ENCODE measurements at places on chromosomes 7 and 10. TPM values are rescaled to one million over a fixed set of nuclear protein-coding genes. Genes with fewer than 3 reads are reported as not detected.
A peak's percentile ranks its signal among the peaks of the same experiment; 100 is the strongest.

GRCh38 chr10:108427146-108427545, 1262.6 kb upstream of the SORCS1 start:
- ATAC-seq: no peak

DNA sequence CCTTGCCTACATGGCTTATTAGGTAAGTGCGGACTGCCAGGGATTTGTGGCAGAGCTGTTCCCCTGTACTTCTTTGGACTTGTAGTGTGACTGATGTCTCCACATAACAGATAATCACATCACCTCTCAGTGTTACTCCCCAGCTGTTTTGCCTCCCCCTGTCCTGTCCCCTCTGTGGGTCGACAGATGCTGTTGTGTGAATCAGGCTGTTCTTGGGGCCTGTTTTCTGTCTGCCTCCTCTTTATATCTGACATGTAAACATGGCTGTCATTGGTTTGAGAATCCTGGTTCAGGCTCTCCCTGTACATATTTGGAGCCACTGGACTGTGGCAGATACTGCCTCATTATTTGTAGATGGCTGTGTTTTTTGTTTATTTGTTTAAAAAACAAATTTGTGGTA, 22.7 kb downstream of the CCNY start:
- no peak for ATAC-seq

DNA sequence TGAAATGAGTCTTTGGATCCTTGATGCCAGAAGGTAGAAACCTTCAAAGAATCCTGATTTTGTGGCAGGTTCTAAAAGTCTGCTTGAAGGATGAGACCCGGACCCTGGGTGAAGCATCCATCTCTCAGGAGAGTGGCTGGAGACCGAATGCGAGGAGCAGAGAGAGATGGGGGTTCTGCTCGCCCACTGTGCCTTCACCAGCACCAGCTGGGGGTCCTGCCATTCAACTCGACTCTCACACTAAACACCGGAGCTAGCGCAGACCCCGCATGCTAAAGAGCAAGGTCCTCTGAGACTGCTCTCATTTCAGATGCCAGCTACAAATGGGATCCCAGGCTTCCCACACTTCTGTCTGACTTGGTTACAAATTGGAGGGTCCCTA, 218.4 kb downstream of the GLRX3 start:
- ATAC-seq: no peak

- ATAC-seq: peak; percentile 28
These were observed 26.9 kb upstream of the BPGM start for GRCh38 chr7:134619627-134620331.

GRCh38 chr7:6636741-6637543, at the start of gene ZNF316:
Gene ZNF316 (plus strand): TSS chr7:6637318. CDS start chr7:6642410, 5,092 bp downstream.
- peak; percentile 45 for ATAC-seq

DNA sequence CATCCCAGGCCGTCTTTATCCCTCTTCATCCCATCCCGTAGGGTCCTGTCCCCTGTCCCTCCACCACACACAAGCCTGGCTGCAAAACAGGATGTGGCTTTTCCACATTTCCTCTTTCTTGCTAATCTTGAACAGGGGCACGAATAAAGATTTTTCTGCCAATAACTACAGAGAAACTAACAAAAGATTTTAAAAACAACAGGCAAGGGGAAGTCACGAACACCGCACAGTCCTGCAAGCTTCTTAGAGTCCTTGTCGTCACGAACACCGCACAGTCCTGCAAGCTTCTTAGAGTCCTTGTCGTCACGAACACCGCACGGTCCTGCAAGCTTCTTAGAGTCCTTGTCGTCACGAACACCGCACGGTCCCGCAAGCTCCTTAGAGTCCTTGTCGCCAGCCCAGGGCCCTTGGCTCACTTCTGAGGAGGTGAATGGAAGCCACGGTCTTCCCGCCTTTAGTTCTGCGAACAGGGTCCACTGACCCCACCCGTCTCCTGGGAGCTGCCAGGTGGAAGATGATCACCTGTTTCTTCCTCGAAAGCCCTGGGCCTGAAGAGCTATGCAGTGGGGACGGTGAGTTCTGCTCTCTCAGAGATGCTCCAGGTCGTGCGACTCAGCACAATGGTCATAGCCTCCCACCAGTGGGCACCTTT, 10.3 kb upstream of the INSIG1 start:
- ATAC-seq: no peak

- ATAC-seq: no peak
These were observed 28.7 kb downstream of the IKZF1 start for GRCh38 chr7:50333221-50333651.

GRCh38 chr7:144057954-144058353, 9.2 kb downstream of the OR2A5 start:
- peak; percentile 64 for ATAC-seq

DNA sequence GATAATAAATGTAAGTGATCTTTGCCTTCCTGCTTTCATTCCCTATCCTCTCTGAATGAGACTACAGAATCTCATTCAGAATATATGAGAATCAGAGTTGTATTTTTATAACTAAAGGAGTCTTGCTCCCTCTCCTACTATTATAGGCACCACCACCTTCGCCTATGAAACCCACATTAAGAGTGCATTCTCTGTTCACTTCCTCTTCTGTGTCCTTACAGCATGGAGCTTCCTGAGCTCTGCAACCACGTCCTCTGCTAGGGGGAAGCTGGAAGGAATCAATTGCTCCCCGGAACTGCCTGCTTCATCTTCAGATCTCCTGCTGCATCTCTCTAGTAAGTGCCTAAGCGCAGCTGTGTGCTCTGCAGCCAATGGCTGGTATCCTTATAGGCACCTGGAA, 820.7 kb downstream of the GRID1 start:
- no peak for ATAC-seq

GRCh38 chr10:23192712-23193434, 761 bp downstream of the PTF1A start:
- peak; percentile 61 for ATAC-seq

DNA sequence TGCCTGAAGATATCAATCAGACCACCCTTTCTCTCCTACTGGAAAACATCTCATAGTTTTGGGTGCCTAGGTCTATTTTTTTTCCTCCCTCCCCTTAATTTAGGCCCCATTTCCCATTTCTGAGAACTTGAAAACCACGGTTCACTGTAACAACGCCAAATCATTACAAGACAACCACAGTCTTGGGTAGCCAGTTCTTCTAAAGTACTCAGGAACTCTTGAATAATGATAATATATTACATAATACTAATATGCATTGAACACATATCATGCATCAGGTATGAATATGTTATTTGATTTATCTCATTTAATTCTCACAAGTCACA, 185.1 kb upstream of the ADO start:
- no peak for ATAC-seq

DNA sequence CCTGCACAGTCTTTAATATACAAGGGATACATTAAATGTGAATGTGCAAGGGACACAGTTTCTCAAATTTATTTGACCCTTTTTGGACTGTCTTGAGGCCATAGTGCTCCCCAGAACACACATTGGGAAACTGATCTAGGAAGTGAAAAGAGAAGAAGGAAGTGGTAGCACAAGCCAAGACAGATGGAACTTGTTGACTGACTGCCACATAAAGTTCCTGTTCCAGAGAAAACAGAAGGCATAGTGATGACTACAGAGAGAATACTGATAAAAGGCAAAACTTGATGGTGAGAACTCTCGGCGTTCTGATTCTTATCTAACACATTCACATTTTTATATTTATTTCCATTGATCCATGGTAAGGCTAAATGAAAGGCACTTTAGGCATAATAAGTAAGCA, 1216.4 kb downstream of the CNTNAP2 start:
- ATAC-seq: no peak

DNA sequence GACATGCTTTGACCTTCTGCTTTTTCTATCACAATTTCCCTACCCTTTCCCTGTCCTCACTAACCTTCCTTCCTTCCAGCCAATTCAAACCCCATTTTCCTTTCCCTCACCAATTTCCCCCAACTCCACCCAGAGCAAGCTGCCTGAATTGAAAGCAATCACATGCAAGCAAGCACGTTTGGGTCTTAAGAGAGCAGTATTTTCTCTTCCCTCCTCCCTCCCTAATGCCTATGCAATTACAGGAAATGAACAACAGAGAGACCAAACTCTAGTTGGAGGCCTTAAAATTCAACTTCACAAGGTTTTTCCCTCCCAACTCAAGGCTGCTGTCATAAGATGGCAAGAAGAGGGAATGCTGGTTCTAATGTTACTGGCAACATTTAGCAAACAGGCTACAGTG, 117.2 kb downstream of the MYOF start:
- peak; percentile 79 for ATAC-seq

DNA sequence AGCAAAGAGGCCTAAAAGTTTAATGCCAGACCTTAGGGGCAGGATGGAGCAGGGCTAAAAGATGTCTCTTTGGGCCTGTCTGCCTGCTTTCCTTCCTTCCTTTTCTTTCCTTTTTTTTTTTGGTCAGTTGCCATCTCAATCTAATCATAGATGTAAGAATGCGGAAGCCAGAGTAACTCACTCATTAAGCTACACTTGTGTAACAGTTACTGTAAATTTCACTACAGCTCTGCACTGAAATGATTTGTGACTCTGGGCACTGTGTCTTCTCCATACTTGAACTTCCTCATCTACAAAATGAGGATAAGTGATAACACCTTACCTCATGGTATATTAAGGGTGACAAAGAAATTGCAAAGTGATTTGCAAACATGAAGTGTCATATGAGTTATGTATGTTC, 75.5 kb upstream of the AGK start:
- no peak for ATAC-seq

DNA sequence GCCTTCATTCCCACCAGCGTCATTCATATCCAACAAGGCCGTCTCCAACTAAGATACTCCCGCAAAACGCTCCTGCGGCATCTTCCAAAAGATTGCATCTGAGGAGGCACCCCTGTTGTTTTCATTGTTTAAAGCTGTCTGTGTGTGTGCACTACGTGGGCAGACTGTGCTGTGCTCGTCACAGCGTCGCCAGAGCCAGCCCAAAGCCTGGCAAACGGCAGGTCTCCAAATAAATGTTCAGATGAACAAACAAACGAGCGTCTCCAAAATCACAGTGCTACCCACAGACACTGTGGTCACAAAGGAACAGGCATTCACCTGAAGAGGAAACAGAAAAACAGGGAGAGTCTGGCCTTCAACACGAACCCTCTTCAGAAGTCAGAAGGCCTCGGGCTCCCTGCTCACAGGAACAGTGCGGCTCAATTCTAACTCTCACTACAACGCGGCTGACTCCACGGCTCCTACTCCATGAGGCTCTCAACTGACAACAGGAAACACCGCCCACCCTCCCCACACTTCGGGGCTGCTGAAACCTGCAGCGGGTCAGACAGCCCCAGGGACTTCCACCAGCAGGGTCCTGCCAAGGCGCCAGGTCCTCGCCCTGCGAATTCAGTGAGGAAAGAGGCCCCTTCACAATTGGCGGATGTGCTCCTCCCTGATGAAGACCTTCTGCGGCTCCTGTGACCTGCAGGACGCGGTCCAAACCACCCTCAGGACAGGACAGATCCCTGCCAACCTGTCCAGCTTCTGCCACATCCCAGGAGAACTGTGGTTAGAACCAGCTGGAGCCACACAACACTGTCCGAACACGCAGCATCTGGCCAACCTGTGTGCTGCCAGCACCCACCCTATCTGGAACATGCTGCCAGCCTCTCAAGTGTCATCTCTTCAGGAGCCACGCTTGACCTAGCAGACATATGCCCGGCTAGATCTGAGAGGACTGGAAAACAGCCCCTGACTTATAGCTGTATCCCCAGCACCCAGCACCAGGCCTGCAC, 36.1 kb downstream of the MAD1L1 start:
- no peak for ATAC-seq

DNA sequence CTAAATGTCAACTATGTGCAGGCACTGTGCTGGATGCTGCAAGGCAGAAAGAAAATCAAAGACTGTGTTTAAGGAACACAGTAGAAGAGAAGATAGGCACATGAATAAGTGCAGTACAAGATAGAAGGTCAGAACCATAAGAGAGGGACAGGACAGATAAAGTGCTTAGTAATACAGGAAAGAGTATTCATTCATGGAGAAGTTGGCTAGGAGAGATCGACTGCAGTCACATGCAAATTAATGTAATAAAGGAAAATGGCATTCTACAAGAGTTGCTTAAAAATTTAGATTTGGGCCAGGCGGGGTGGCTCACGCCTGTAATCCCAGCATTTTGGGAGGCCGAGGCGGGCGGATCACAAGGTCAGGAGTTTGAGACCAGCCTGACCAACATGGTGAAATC, 24.8 kb downstream of the KIF5B start:
- no peak for ATAC-seq

DNA sequence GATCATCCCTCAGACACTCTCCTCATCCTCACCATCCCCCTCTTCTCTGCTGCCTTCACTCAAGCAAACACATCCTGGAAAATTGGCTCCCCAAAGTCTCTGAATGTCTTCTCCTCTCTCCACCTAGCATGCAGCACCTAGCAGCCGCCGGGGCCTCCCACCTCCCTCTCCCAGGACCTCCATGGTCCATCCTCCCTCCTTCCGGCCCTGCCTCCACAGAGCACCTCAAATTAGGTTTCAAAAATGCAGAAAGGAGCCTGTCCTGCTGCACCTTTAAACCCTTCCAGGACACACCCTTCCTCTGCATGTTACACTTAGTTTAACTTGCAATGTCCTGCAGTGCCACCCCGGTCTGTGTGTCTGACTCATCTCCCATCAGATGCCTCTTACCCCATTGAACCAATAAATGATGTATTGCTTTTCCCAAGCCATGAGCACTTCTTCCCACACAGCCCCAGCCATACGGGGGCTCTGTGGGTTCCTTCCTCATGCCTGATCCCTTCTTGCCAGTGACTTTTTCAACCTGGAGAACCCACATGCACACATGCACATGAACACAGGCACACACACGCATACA, 582.5 kb upstream of the MGMT start:
- peak; percentile 76 for ATAC-seq

- ATAC-seq: no peak
These were observed 180.3 kb downstream of the ELFN1 start for GRCh38 chr7:1850111-1850975.

GRCh38 chr7:69860486-69860885, 262.2 kb downstream of the AUTS2 start:
- ATAC-seq: no peak

DNA sequence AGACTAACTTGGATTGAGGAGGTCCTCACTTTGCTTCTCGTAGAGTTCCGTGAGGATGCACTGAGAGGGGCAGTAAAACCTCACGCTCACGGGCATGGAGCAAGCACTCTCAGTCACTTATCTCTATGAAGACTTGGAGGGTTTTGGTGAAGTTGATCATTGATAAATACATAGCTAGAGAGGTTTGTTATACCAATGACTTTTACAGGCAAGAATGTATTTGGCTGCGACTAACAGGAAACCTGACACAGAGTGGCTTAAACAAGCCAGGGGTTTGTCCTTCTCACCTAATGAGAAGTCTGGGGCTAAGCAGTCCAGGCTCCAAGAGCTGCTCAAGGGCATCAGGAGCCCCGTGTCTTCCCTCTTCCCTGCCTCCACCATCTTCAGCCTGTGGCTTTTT, 6.1 kb downstream of the BICC1 start:
- ATAC-seq: no peak

- ATAC-seq: no peak
These were observed 11.8 kb downstream of the UBN2 start for GRCh38 chr7:139242741-139243281.

- ATAC-seq: no peak
These were observed 24.0 kb upstream of the KMT2C start for GRCh38 chr7:152459724-152460251.

- peak; percentile 43 for ATAC-seq
These were observed 126.8 kb downstream of the SKIDA1 start for GRCh38 chr10:21398563-21399231.

The AKR1C3 gene
- total RNA-seq: 0.36 TPM

The ANKRD61 gene
- total RNA-seq: 2.0 TPM

The CLDN15 gene
- 10.2 TPM for total RNA-seq

The EBF3 gene
- total RNA-seq: 112 TPM

The NPFFR1 gene
- 0.05 TPM for total RNA-seq

The BTRC gene
- total RNA-seq: 19.1 TPM

The UCMA gene
- total RNA-seq: not detected

The CACNB2 gene
- 26.8 TPM for total RNA-seq

The PRKAR2B gene
- 29.4 TPM for total RNA-seq

Data from motor neuron (in vitro differentiated cells).